ENCODE measurements at places on chromosomes 1 and 21.

DNA sequence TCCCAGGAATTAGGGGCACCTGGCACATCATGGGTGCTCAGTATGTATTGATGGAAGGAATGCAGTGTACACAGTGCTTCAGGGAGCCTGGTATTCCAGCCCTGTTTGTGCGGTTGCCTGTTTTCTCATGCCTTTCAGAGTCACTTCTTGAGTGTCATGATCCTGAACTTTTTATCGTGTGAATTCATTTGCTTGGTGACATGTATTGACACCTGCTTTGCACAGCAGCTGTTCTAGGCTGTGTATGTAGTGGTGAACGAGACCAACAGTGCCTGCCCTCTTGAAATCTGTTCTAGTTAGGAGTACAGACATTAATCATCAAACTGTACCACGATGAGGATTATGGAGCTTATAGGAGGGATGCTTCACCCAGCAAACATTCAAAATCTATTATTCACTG lies 6.1 kb downstream of the HTR6 start:
- DNase-seq, result no peak

DNA sequence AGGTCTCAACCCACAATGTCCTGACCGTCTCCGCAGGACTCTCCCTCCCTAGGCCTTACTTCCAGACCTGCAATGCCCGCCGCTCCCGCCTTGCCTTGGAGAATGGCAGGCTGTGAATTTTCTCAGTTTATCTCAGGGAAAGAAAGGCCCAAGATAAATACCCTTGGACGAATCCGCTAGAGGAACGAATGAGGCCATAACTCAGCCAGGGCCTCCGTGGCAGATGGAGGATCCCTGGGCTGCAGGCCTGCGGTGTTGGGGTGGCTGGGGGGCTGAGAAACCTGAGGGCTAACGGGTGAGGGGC lies 29.9 kb upstream of the DISP3 start:
- DNase-seq, result no peak

- no peak for DNase-seq
These were observed 15.9 kb upstream of the SUCO start for GRCh38 chr1:172517081-172517480.

DNA sequence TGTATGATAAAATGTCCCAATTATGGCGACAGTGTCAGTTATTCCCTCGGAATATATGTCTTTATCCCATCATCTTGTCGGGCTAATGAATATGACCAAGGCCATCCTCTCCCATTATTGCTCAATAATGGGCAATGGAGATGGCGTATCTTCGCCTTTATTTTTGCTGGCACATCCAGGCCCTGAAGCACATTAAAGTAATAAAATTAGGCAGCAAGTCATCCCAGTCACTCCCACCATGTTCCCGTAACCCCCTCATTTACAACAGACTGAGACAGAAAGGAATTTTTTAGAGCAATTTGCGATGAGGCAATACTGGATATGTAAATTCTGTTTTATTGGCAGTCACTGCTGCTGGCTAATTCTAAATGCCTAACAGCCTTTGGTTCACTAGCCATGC lies 35.3 kb downstream of the CLIC6 start:
- DNase-seq, result no peak

DNA sequence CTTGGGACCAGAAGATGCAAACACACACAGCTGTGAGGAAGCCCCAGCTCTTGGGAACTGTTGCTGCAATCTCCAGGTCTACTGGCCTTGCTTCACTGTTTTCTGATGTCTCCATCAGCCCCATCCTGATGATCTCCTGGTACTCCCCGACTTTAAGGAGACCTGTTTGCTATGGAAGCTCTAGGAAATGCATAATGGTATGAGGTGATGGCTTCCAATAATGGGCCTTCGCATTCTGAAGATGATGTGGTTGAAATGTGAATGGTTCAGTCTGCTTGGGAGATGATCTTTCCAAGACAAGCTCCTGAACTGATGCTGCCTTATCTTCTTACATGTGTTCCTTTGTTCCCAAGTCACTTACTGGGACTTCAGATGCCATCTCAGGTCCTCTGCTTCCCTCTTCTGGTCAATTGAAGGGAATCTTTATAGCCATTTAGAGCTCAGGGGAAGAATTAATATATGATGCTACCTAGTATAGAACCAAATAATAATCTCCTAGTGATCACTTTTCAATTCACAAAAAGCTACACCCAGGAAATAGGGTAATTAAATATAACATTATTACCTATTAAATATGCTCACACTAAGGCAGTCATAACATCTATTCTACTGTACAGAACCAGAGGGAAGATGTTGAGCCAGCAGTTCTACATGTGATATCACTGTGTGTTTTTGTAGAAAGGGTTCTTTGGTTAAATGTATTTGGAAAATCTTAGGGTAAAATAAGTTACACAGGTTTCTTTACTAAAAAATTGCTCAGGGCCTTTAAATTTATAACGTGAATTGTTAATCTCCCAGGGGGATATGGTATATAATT lies 73.9 kb upstream of the VTCN1 start:
- DNase-seq, result no peak
